ENCODE measurements at places on chromosomes 5 and 9. TPM values are rescaled to one million over a fixed set of nuclear protein-coding genes. Genes with fewer than 3 reads are reported as not detected.

C5orf52 gene
- not detected for total RNA-seq

FOXD4L4 gene
- total RNA-seq: not detected

PCDHB6 gene
- total RNA-seq: 0.82 TPM

ABO gene
- total RNA-seq: 1.4 TPM

C8G gene
- 1.4 TPM for total RNA-seq

AJM1 gene
- 2.2 TPM for total RNA-seq

ANKRD18A gene
- total RNA-seq: 0.51 TPM

PCDHGA12 gene
- 5.1 TPM for total RNA-seq

PCDHA7 gene
- total RNA-seq: 0.21 TPM

SLC27A6 gene
- 11.2 TPM for total RNA-seq
